ENCODE measurements at places on chromosomes 1 and 21.

DNA sequence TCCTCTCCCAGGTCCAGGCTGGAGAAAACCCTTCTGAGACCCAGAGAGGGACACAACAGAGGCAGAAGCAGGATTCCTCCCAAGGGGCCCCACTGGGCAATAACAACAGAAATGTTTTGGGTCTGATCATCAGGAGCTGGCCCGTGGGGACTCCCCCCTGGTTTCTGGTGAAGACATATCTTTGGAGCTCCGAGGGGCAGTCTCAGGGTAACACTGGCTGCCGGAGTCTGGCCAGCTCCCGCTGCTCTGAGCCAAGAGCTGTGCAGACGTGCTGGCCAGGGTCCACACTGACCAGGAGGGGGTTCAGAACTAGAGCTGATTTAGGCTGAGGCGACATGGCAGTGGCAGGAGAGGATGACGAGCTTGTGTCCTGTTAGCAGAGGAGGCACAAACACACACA, 13.1 kb downstream of the ECE1 start:
- DNase-seq = no peak
- H3K36me3 ChIP-seq = peaks cover 49% of the 10 kb centered on the region
- H3K4me3 ChIP-seq = no peak overlapping the region
- H3K27ac ChIP-seq = no peak overlapping the region
- H3K4me1 ChIP-seq = peaks cover 45% of the 10 kb centered on the region
- no peaks in the 10 kb centered on the region for H3K27me3 ChIP-seq

DNA sequence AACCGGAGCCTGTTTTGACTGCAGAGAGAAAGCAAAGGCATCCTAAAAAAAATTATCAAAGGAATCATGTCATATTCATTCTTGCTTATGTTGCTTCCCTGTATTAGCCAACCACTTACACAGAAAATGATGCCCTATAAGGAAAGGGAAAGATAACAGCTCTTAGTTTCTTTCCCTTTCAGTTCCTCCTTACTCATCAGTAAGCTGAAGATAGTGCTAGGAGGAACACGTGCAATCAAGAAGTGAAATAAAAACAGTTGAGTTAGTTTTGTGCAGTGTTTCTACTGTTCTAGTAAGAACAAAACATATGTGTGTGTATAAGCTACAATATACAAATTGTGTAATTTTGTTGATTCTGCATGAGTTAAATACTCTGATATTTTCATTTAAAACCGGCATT, 45.3 kb upstream of the MTF2 start:
- no peaks in the 10 kb centered on the region for H3K36me3 ChIP-seq
- peaks cover 15% of the 10 kb centered on the region for H3K4me1 ChIP-seq
- H3K27me3 ChIP-seq = no peaks in the 10 kb centered on the region
- DNase-seq = no peak
- no peak overlapping the region for H3K4me3 ChIP-seq

GRCh38 chr1:227447531-227447990, 115.8 kb upstream of the ZNF678 start:
- H3K36me3 ChIP-seq = no peaks in the 10 kb centered on the region
- H3K27ac ChIP-seq = no peak overlapping the region
- no peaks in the 10 kb centered on the region for H3K27me3 ChIP-seq
- no peak for DNase-seq
- H3K4me3 ChIP-seq = no peak overlapping the region

GRCh38 chr1:156823210-156823790, 6.7 kb upstream of the SH2D2A start:
- H3K36me3 ChIP-seq = no peaks in the 10 kb centered on the region

DNA sequence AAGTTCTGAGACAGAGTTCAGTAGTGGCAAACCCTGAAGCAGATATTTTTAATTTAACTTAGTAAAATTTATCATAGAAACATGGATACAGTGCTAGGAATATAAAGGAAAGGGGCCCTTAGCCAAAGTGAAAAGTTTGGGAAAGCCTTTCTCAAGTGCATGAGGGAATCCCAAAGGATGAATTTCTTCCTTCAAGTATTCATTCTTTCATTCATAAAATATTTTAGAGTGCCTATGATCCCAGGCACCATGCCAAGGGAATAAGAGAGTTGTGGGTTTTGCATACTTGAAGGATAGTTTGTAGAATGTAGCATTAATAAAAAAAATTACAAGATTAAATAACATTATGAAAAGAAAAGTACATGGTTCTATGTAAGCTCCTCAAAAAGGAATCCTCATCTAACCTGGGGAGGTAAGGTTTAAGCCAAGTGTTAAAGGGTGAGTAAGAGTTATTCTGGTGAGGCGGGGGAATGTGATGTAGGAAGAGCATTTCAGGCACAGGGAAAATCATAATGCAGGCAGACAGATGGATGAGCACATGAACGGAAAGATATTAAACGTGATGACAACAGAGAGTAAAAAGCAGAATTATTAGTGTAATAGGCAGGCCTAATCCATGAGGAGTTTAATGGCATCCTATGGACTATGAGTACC, 40.4 kb upstream of the NTNG1 start:
- H3K27ac ChIP-seq = no peak overlapping the region
- DNase-seq = no peak
- H3K27me3 ChIP-seq = no peaks in the 10 kb centered on the region
- H3K4me3 ChIP-seq = no peak overlapping the region
- no peaks in the 10 kb centered on the region for H3K36me3 ChIP-seq
- no peaks in the 10 kb centered on the region for H3K4me1 ChIP-seq

DNA sequence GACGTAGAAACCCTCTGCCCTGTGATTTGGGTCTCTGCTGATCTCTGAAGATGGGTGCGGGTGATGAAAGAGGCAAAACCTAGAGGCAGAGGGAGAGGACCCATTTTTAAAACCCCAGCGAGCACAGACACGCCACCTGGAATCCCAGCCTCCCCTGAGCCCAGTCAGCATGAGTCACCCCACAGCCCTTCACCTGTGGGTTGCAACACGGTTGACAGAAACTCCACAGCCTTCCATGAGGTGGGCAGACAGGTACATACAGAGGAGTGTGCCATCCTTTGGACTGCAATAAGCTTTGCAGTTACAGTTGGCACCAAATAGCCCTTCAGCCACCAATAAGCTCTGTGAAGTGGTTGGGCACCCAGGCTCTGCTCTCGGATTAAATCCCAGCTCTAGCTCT, 2.1 kb upstream of the GRHL3 start:
- H3K27ac ChIP-seq = no peak overlapping the region
- peaks cover 13% of the 10 kb centered on the region for H3K27me3 ChIP-seq
- H3K4me1 ChIP-seq = peaks cover 36% of the 10 kb centered on the region
- no peaks in the 10 kb centered on the region for H3K36me3 ChIP-seq

GRCh38 chr1:54571326-54571725, 23.3 kb downstream of the ACOT11 start:
- H3K36me3 ChIP-seq = no peaks in the 10 kb centered on the region
- DNase-seq = no peak
- no peak overlapping the region for H3K27ac ChIP-seq
- no peak overlapping the region for H3K4me3 ChIP-seq
- no peaks in the 10 kb centered on the region for H3K4me1 ChIP-seq

DNA sequence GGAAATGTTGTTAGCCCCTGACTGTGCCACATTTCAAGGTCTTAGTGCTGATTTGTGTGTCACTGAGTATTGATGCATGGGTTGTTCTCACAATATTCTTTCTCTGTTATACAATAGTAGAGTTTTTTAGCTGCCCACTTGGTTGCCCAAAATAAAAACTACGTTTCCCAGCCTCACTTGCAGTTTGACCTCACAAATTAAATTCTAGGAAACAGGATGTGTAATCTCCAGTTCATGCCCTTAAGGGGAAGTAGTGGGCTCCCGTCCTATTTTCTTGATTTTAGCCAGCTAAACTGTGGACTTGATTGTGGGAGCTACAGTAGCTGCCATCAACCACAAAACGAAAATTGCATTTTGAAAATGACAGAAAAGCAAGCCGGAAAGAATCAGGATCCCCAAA, 27.3 kb upstream of the LAMC1 start:
- H3K4me3 ChIP-seq = no peak overlapping the region
- H3K36me3 ChIP-seq = no peaks in the 10 kb centered on the region
- no peak for DNase-seq
- H3K27ac ChIP-seq = no peak overlapping the region
- peaks cover 16% of the 10 kb centered on the region for H3K27me3 ChIP-seq
- H3K4me1 ChIP-seq = no peaks in the 10 kb centered on the region

DNA sequence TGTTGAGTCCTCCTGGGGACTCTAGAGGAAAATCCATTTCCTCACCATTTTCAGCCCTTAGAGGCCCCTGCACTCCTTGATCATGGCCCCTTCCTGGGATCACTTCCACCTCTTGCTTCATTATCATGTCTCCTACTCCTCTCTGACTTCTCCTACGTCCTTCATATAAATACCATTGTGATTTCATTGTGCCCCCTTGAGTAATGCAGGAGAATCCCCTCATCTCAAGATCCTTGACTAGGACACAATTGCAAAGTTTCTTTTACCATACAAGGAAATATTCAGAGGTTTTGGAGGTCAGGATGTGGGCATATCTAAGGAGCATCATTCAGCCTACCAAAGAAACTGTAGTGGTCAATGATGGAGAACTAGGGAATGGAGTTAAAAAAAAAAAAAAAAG, 8.8 kb upstream of the GBP6 start:
- no peaks in the 10 kb centered on the region for H3K27me3 ChIP-seq
- no peaks in the 10 kb centered on the region for H3K36me3 ChIP-seq
- no peak overlapping the region for H3K4me3 ChIP-seq
- peaks cover 11% of the 10 kb centered on the region for H3K4me1 ChIP-seq
- no peak overlapping the region for H3K27ac ChIP-seq
- DNase-seq = no peak

DNA sequence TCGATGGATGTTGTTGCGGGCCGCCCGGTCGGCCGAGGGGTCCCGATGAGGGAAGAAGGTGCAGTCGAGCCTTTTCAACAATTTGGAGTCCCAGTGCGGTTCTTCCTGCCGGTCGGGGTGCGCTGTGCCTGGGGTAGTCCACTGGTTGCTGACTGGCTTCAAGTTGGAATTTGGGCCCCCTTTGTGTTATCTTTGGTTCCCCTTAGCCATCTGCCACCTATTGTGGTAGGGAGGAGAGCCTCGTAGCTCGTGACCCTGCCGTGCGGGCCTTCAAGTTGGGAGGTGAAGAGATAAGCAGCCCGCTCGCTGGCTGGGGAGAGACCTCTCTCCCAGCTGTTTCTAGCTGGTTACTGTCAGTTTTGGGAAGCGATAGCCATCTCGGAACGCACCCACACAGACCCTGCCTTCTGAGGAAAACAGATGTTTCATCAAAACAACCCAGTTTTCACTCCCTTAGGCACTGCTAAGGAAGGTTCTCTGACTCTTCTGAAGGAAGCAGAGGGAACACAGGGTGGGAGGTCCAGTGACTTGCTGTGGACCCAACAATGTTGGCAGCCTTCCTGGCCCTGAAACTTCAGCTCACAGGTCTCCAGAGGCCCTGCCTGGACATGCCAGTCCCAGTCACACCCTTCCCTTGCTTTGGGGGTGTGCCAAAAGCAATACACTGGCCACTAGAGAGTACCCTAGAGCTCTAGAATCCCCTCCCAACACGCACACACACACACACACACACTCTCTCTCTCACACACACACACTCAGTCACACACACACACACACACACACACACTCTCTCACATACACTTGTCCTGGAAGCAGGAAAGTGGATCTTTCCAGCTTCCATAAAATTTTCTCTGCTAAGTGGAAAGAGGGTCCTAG, 1.0 kb downstream of the BTG2 start:
- peak overlapping the region; percentile 73 for H3K4me3 ChIP-seq
- H3K4me1 ChIP-seq = peaks cover 60% of the 10 kb centered on the region
- no peaks in the 10 kb centered on the region for H3K27me3 ChIP-seq
- H3K36me3 ChIP-seq = peaks cover 49% of the 10 kb centered on the region
- DNase-seq = peak; percentile 39
- H3K27ac ChIP-seq = peak overlapping the region; percentile 98

GRCh38 chr1:243266231-243266630, 10.4 kb downstream of the SDCCAG8 start:
- peaks cover 3% of the 10 kb centered on the region for H3K36me3 ChIP-seq
- no peak overlapping the region for H3K27ac ChIP-seq
- no peak for DNase-seq
- no peaks in the 10 kb centered on the region for H3K27me3 ChIP-seq
- no peak overlapping the region for H3K4me3 ChIP-seq

- no peaks in the 10 kb centered on the region for H3K36me3 ChIP-seq
- H3K27me3 ChIP-seq = peaks cover 48% of the 10 kb centered on the region
Observed at GRCh38 chr1:26409191-26409807, 1.3 kb upstream of the LIN28A start.

GRCh38 chr1:212237651-212238050, 47.6 kb upstream of the PPP2R5A start:
- H3K36me3 ChIP-seq = no peaks in the 10 kb centered on the region
- no peaks in the 10 kb centered on the region for H3K27me3 ChIP-seq
- DNase-seq = no peak
- H3K4me1 ChIP-seq = no peaks in the 10 kb centered on the region

DNA sequence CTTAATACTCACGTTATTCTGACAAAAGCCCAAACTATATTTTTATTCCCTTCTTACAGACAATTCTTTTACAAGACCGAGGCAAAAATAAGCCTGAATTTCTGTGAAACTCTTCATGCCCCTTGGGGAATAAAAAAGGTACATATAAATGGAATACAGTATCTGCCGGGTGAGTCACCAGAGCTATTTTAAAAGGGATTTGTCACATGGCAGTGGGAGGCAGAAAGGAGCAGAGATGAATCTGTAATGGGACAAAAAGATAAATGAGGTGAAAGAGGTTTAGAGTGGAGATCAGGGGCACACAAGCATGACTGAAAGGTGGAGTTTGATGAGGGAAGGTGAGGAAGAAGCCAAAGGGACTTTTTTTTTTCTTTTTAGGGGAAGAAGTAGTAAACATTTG, 8.8 kb downstream of the XCL1 start:
- no peak for DNase-seq
- no peaks in the 10 kb centered on the region for H3K36me3 ChIP-seq
- H3K27me3 ChIP-seq = no peaks in the 10 kb centered on the region
- no peaks in the 10 kb centered on the region for H3K4me1 ChIP-seq

DNA sequence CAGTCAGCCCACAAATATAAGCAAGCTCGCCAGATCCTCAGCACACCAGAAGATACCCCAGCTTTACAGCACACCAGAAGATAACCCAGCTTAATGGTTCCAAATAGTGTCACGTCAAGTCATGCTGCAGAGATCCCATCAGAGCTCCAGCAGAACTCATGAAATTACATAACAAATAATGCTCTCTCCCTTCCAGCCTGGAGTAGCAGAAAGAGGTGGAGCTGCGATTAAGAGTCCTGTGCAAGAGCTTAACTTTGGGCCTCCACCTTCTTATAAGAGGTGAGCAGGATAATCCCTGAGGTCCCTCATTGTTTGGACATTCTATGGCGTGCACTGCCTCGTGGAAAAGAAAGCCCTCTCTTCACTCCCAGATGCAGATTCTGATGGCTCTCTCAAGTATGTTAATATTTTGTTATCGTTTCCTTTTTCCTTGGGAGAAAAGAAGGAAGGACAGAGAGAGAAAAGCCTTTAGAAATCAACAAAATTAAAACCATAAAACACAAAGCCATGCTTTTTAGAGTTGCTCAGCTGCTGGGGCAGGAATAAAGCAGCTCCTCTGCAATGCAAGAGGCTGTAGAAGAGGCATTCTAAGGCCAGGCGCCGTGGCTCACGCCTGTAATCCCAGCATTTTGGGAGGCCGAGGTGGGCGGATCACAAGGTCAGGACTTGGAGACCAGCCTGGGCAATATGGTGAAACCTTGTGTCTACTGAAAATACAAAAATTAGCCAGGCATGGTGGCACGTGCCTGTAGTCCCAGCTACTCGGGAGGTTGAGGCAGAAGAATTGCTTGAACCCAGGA, 59.1 kb downstream of the GLUL start:
- no peak overlapping the region for H3K27ac ChIP-seq
- no peak for DNase-seq
- no peaks in the 10 kb centered on the region for H3K36me3 ChIP-seq
- no peaks in the 10 kb centered on the region for H3K4me1 ChIP-seq
- no peaks in the 10 kb centered on the region for H3K27me3 ChIP-seq
- no peak overlapping the region for H3K4me3 ChIP-seq
